ENCODE measurements at places on chromosomes 4 and X. TPM values are rescaled to one million over a fixed set of nuclear protein-coding genes. Genes with fewer than 3 reads are reported as not detected.
A peak's percentile ranks its signal among the peaks of the same experiment; 100 is the strongest.

- peak overlapping the region; percentile 98 for H3K4me3 ChIP-seq
- H3K27me3 ChIP-seq, result no peaks in the 10 kb centered on the region
- peaks cover 23% of the 10 kb centered on the region for H3K4me1 ChIP-seq
- peak overlapping the region; percentile 98 for H3K27ac ChIP-seq
These were observed 23.6 kb upstream of the GLOD5 start for GRCh38 chrX:48737940-48738339.

The SCD5 gene
- total RNA-seq, result 0.70 TPM

The OTUD4 gene
- 80.9 TPM for total RNA-seq

The CXorf49 gene
- total RNA-seq, result not detected

GRCh38 chrX:3738509-3738908 lies 25.1 kb upstream of the PRKX start:
- no peaks in the 10 kb centered on the region for H3K27me3 ChIP-seq
- peak overlapping the region; percentile 95 for H3K27ac ChIP-seq
- H3K4me1 ChIP-seq, result peaks cover 25% of the 10 kb centered on the region
- no peak for DNase-seq
- no peak overlapping the region for H3K4me3 ChIP-seq
- peaks cover 9% of the 10 kb centered on the region for H3K36me3 ChIP-seq

The DCLK2 gene
- total RNA-seq, result not detected

GRCh38 chrX:44674906-44675305 lies 132.2 kb upstream of the FUNDC1 start:
- H3K4me1 ChIP-seq, result no peaks in the 10 kb centered on the region
- no peak overlapping the region for H3K27ac ChIP-seq
- no peaks in the 10 kb centered on the region for H3K27me3 ChIP-seq
- H3K4me3 ChIP-seq, result no peak overlapping the region
- no peaks in the 10 kb centered on the region for H3K36me3 ChIP-seq

DNA sequence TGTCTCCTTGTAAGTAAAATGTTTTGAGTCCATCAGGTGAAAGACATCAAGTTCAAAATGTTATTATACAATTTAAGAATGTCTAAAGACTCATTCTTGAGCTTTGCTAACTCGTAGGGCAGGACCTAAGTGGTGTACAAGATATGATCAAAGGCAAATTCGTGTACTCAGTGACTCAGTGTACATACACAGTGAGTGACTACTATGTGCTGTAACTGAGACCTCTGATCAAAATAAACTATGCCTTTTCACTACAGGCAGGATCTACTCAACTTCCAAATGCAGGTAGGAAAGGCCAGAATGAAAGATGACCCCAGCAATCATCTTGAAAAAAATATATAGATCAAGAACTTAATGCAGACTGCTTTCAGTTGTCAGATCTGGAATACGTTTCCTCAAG lies 49.9 kb downstream of the ADGRG2 start:
- no peaks in the 10 kb centered on the region for H3K36me3 ChIP-seq
- peaks cover 3% of the 10 kb centered on the region for H3K27me3 ChIP-seq
- no peak overlapping the region for H3K27ac ChIP-seq
- H3K4me1 ChIP-seq, result no peaks in the 10 kb centered on the region
- no peak for DNase-seq
- H3K4me3 ChIP-seq, result no peak overlapping the region

DNA sequence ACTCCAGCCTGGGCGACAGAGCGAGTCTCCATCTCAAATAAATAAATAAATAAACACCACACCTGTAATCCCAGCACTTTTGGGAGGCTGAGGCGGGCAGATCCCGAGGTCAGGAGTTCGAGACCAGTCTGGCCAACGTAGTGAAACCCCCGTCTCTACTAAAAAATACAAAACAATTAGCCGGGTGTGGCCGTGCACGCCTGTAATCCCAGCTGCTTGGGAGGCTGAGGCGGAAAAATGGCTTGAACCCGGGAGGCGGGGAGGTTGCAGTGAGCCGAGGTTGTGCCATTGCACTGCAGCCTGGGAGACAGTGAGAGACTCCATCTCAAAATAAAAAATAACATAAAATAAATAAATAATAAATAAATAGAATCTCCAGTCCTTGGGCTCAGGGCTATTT lies 185.8 kb downstream of the SHOX start:
- H3K36me3 ChIP-seq, result no peaks in the 10 kb centered on the region
- DNase-seq, result no peak
- no peak overlapping the region for H3K27ac ChIP-seq
- no peak overlapping the region for H3K4me3 ChIP-seq
- no peaks in the 10 kb centered on the region for H3K4me1 ChIP-seq

GRCh38 chr4:105061731-105062130 lies 84.9 kb upstream of the TET2 start:
- H3K4me3 ChIP-seq, result no peak overlapping the region
- DNase-seq, result no peak
- H3K4me1 ChIP-seq, result peaks cover 55% of the 10 kb centered on the region
- no peaks in the 10 kb centered on the region for H3K36me3 ChIP-seq
- H3K27ac ChIP-seq, result peak overlapping the region; percentile 65

- no peak overlapping the region for H3K27ac ChIP-seq
- no peak overlapping the region for H3K4me3 ChIP-seq
- H3K27me3 ChIP-seq, result no peaks in the 10 kb centered on the region
These were observed 33.4 kb upstream of the KCNE5 start for GRCh38 chrX:109658391-109658790.

- peaks cover 4% of the 10 kb centered on the region for H3K36me3 ChIP-seq
- no peak overlapping the region for H3K4me3 ChIP-seq
- H3K4me1 ChIP-seq, result peaks cover 27% of the 10 kb centered on the region
- no peaks in the 10 kb centered on the region for H3K27me3 ChIP-seq
- H3K27ac ChIP-seq, result no peak overlapping the region
These were observed 1.1 kb downstream of the AVPR2 start for GRCh38 chrX:153905481-153906095.

The ARHGAP36 gene
- not detected for total RNA-seq

GRCh38 chr4:182291597-182292270 lies 48.5 kb downstream of the TENM3 start:
- no peaks in the 10 kb centered on the region for H3K27me3 ChIP-seq
- no peaks in the 10 kb centered on the region for H3K4me1 ChIP-seq

DNA sequence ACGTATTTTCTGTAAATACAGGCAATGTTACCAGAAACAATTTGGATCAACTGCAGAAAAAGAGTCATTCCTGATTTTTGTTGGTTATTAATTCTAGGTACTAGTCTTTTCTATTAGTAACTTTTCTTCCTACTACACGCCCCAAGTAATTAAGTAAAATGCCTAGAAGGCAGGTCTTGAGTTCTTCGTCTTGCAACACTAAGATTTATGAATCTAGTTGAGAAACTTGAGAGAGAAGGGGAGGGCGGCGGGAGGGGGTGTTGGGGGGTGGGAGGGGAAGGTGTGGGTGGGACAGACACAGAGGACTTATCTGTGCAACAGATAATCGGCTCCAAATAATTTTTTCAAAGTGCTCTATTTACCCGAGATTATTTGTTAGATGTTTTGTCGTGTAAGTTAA lies 3.0 kb downstream of the RAP2C start:
- H3K4me3 ChIP-seq, result peak overlapping the region; percentile 93
- H3K27me3 ChIP-seq, result no peaks in the 10 kb centered on the region
- peak overlapping the region; percentile 98 for H3K27ac ChIP-seq

- peaks cover 8% of the 10 kb centered on the region for H3K4me1 ChIP-seq
- no peak overlapping the region for H3K27ac ChIP-seq
- H3K4me3 ChIP-seq, result no peak overlapping the region
- H3K36me3 ChIP-seq, result no peaks in the 10 kb centered on the region
These were observed 68.4 kb downstream of the MAOB start for GRCh38 chrX:43813898-43814297.

The ASMTL gene
- 45.4 TPM for total RNA-seq

GRCh38 chr4:109723110-109723509 lies 6.8 kb downstream of the PLA2G12A start:
- no peaks in the 10 kb centered on the region for H3K27me3 ChIP-seq
- H3K36me3 ChIP-seq, result peaks cover 19% of the 10 kb centered on the region
- no peak overlapping the region for H3K27ac ChIP-seq
- no peak overlapping the region for H3K4me3 ChIP-seq
- H3K4me1 ChIP-seq, result peaks cover 5% of the 10 kb centered on the region

The PPARGC1A gene
- not detected for total RNA-seq

- H3K36me3 ChIP-seq, result peaks cover 2% of the 10 kb centered on the region
- H3K27me3 ChIP-seq, result no peaks in the 10 kb centered on the region
- no peak for DNase-seq
- peaks cover 35% of the 10 kb centered on the region for H3K4me1 ChIP-seq
These were observed 11.6 kb upstream of the SASH3 start for GRCh38 chrX:129768186-129768585.

The ZNF711 gene
- 0.23 TPM for total RNA-seq

- no peak overlapping the region for H3K27ac ChIP-seq
- H3K4me1 ChIP-seq, result no peaks in the 10 kb centered on the region
- H3K36me3 ChIP-seq, result no peaks in the 10 kb centered on the region
- no peaks in the 10 kb centered on the region for H3K27me3 ChIP-seq
- no peak for DNase-seq
These were observed 3.4 kb downstream of the TENM3 start for GRCh38 chr4:182246401-182247205.

DNA sequence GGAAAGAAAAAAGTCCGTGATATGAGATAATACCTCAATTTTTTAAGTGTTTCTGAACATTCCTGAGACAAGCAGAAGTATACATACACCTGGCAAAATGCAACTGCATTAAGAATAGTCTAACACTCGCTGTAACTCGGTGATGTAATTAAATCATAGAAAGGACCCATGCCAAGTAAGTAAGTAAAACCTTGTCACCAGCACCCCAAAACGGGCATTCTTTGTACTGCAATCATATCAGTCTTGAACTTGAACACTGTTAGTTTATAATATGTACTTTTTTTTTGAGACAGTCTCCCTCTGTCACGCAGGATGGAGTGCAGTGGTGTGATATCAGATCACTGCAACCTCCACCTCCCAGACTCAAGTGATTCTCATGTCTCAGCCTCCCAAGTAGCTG lies 47.4 kb downstream of the SMIM14 start:
- no peak for DNase-seq
- H3K4me3 ChIP-seq, result no peak overlapping the region
- H3K4me1 ChIP-seq, result no peaks in the 10 kb centered on the region

- H3K4me3 ChIP-seq, result no peak overlapping the region
- H3K36me3 ChIP-seq, result peaks cover 33% of the 10 kb centered on the region
- H3K27ac ChIP-seq, result no peak overlapping the region
- no peaks in the 10 kb centered on the region for H3K27me3 ChIP-seq
- no peak for DNase-seq
These were observed 41.9 kb upstream of the NEUROG2 start for GRCh38 chr4:112557676-112558411.

- H3K4me3 ChIP-seq, result no peak overlapping the region
- H3K4me1 ChIP-seq, result no peaks in the 10 kb centered on the region
- no peaks in the 10 kb centered on the region for H3K36me3 ChIP-seq
- no peak for DNase-seq
These were observed 23.8 kb upstream of the TMPRSS11D start for GRCh38 chr4:67907650-67908049.
